Nephron progenitor cell (in vitro differentiated cells): ENCODE measurements at places on chromosomes 13 and 19.

DNA sequence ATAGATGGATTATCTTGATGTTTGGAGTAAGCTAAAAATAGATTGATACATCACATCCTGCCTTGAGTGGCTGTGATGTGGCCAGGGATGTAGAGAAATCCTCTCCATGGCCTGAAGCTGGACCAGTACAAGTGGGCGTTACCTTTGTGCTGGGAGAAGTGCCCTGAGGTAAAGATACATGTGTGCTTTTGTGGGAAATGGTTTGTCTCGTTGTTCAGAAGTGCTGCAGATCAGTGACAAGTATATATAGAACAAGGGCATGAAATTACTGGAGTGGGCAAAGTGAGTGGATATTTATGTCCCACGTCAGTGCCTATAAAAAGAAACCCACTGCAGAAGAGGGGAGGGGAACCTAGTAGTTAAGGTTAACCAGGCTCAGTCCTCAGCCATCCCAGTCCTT lies 12.2 kb upstream of the ZNF304 start:
- no peak for DNase-seq

- DNase-seq, result no peak
Measured at GRCh38 chr13:39938596-39938995, 283.1 kb downstream of the COG6 start.

GRCh38 chr19:3466635-3467034 lies 13.7 kb downstream of the SMIM24 start:
- DNase-seq, result no peak

GRCh38 chr19:12333162-12334159 lies at the start of gene ZNF563:
Gene ZNF563, minus strand, starts transcription at chr19:12333633. Its CDS starts 151 bp downstream, at chr19:12333482.
- peak; percentile 97 for DNase-seq

DNA sequence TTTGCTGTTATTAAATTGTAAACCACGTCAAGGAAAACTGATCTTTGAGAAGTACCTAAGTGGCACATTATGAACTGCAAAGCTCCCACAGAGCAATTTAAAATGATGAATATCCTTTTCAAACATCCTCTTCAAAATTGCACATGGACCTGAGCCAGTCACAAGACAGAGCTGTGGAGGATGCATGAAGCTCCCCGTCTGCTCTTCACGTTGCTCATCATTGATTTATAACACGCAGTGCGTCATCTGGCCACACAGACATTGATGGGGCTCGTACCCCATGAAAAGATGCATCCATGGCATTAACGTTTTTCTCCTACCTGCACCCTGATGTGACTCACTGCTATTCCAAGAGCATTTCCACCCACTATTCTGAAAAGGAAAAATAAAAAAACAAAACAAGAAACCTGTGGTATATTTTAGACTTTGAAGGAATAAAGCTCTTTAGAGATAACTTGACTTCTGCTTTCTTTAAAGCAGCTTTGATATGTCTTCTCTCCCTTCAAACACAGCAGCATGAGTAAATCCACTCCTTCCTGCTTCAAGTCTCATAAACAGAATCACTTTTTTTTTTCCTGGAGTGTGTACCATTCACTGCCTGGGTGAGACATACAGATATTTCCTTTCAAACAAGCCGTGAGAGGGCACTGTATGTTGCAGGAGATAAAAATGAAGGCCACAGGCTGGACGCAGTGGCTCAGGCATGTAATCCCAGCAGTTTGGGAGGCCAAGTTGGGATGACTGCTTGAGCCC lies 7.2 kb upstream of the SERTM1 start:
- no peak for DNase-seq

DNA sequence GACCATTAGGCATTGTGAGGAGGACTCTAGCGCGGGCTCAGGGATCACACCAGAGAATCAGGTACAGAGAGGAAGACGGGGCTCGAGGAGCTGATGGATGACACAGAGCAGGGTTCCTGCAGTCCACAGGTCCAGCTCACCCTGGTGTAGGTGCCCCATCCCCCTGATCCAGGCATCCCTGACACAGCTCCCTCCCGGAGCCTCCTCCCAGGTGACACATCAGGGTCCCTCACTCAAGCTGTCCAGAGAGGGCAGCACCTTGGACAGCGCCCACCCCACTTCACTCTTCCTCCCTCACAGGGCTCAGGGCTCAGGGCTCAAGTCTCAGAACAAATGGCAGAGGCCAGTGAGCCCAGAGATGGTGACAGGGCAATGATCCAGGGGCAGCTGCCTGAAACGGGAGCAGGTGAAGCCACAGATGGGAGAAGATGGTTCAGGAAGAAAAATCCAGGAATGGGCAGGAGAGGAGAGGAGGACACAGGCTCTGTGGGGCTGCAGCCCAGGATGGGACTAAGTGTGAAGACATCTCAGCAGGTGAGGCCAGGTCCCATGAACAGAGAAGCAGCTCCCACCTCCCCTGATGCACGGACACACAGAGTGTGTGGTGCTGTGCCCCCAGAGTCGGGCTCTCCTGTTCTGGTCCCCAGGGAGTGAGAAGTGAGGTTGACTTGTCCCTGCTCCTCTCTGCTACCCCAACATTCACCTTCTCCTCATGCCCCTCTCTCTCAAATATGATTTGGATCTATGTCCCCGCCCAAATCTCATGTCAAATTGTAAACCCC lies 2.8 kb upstream of the CEACAM5 start:
- DNase-seq, result peak; percentile 48

- no peak for DNase-seq
Measured at GRCh38 chr13:46025157-46025556, 27.4 kb downstream of the ZC3H13 start.

GRCh38 chr13:50220938-50221337 lies 205.7 kb downstream of the KCNRG start:
- DNase-seq, result no peak

GRCh38 chr13:97307882-97308624 lies 85.9 kb downstream of the MBNL2 start:
- DNase-seq, result no peak

DNA sequence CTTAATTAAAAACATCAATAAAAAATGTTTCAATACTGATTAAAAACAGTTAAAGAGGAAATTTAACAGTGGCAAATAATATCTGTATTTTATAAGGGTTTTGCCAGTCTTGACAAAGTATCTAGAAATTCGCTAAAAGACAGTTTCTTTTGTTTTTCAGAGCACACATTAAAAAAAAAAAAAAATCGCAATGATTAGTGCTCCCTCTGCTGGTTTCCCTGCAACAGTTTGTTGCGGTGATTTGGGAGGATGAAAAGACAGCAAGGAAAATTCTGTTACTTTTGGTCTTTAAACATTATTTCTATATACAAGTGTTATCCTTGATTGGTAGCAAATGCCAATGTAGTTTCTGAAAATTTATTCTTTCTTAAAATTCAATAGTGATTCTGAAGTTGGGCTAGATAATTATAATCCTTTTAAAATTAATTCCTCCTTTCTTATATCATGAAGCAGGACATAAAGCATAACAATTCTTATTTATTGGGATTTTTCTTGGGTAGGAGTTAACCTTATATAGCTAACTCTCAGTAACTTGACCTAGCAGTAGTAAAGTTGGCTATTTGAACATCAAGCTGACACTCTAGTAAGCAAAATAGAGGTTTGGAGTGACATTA lies 23.1 kb upstream of the SPRY2 start:
- no peak for DNase-seq

GRCh38 chr13:77715233-77715891 lies 17.9 kb downstream of the SLAIN1 start:
- no peak for DNase-seq

DNA sequence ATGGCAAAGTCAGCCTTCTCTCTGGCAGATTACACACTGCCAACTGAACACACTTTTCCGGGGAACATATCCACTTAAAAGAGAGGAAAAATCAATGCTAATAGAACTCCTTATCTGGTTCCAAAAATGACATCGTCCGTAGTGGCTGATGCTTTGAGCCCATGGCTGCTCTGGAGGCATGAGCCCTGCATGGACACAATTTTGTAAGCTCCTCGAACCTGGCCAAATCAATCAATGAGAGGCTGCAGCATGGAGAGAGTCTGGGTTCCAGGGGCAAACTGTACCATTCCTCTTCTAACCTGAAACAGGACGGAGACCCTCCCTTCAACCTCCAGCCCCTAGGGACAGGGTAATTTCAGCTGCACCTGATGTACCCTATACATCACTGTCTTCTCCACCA lies 21.0 kb upstream of the TSHZ3 start:
- DNase-seq, result no peak
